ENCODE measurements at places on chromosomes 6 and 20. TPM values are rescaled to one million over a fixed set of nuclear protein-coding genes. Genes with fewer than 3 reads are reported as not detected.

The SCRT2 gene
- not detected for total RNA-seq

The WFDC5 gene
- total RNA-seq = not detected

The SUMO4 gene
- 0.52 TPM for total RNA-seq

The IL17F gene
- not detected for total RNA-seq

The TMEM242 gene
- 6.8 TPM for total RNA-seq

The NR2E1 gene
- not detected for total RNA-seq

The GJA10 gene
- total RNA-seq = not detected

The THBS2 gene
- total RNA-seq = 76.2 TPM

The KIF13A gene
- 44.9 TPM for total RNA-seq

The DYNLT1 gene
- 32.4 TPM for total RNA-seq

The RAET1G gene
- not detected for total RNA-seq

The LY6G6C gene
- total RNA-seq = not detected

The SERPINB1 gene
- total RNA-seq = 11.5 TPM

The SNHG17 gene
- total RNA-seq = 6.8 TPM

The CST7 gene
- total RNA-seq = 1.0 TPM

The ADAM33 gene
- total RNA-seq = 30.8 TPM

The JAG1 gene
- total RNA-seq = 60.5 TPM

The CGA gene
- total RNA-seq = not detected

The CCDC170 gene
- 1.0 TPM for total RNA-seq

The ZNF451 gene
- 56.9 TPM for total RNA-seq

The ADGB gene
- not detected for total RNA-seq
